ENCODE measurements at places on chromosomes 2 and 18.

DNA sequence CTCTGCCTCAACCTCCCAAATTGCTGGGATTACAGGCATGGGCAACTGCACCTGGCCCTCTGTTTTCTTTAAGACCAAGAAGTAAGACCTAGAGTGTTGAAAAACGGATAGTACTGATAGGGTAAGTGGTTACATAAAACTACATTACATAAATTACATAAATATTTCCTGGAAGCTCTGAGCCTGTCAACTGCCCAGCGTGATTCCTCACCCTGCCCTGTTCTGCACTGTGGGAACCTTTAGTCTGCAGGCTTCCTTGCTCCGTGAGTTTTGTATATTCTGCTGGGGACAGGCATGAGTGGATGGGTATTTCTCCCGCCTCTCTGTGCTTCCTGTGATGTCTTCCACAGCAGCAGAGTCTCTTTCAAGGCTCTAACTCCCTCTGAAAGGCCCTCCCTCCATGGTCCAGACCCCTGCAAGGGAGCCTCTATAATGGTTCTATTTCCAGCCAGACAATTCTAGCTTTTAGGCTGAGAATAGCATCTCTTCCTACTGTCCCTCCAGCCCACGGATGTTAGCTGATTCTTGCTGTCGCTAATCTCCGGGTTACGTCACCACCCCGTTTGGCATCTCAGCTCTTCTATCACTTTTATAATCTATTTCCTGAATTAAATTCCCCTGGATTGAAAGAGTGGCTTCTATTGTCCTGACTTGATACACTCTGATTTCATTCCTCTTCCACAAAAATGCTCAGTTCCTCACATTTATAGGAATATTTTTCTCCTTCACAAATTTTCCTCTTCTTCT lies 49.5 kb upstream of the PLEKHM3 start:
- no peak for DNase-seq

GRCh38 chr2:9002637-9003365 lies 683 bp downstream of the MBOAT2 start:
- peak; percentile 13 for DNase-seq

- DNase-seq, result no peak
These were observed 156.8 kb downstream of the PAX3 start for GRCh38 chr2:222142027-222142426.

DNA sequence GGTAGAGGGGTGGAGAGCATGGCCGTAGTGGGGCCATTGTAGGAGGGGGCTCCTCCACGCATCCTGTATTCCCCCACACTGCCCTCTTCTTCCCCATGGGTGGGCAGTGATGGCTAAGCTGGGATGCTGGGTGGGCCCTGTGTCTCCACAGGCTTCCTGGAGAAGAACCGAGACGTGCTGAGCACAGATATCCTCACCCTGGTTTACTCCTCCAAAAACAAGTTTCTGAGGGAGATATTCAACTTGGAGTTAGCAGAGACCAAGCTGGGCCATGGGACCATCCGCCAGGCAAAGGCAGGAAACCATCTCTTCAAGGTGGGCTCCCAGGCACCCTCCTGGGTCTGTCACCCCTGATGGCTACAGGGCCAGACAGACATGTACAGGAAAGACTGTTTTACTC lies 52.8 kb downstream of the MYO7B start:
- DNase-seq, result no peak

DNA sequence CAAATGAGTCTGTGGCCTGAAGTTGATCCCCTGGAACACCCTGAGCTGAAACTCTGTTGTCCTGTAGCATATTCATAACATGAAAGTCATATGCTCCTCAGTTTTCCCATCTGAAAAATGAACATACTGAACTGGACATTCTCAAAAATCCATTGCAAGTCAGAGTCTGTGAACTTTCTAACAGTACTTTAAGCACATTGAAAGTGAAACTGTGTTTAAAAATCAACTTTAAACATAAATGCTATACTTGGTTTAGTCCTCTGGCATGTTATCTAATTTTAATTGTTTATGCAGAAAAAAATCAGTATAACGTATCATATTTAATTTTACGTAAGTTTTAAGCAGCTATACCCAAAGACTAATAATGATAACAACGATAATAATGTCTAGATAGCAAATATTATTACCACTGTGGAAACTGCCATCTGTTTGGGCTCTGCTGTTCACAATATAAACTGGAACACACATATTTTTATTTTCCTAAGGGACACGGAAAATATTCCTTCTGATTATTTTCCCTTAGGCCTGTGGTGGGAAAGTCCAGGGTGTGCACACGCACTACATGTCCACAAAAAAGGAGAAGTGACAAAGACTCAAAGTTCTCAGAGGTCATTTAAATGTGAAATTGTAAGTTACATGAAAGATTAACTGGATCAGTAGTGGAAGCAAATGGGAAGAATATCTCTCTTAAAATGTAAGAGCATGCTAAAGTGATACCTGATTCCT lies 56.1 kb upstream of the TTN start:
- no peak for DNase-seq

- no peak for DNase-seq
These were observed 24.8 kb downstream of the GALM start for GRCh38 chr2:38690499-38691420.

GRCh38 chr2:2102866-2103653 lies 228.0 kb downstream of the MYT1L start:
- DNase-seq, result no peak

DNA sequence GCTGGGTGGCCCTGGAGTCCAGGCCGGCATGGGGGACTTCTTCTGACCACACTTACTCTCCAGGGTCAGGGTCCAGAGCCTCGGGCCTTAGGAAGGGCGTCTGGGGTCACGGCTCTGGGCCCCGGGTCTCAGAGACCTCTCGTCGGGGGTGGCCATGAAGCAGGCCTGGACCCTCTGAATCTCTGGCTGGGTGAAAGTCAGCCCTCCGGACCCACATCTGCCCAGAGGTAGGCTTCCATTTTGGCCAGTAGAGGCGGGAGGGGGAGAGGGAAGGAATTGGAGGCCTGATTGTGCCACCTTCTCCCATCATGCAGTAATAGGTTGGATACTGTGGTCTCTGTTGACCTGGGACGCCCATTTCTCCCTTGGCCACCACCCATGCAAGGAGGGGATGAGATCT lies 125.3 kb upstream of the GPC1 start:
- DNase-seq, result no peak

- DNase-seq, result no peak
These were observed 214.4 kb upstream of the DSEL start for GRCh38 chr18:67730886-67731285.

Measured in activated CD8-positive, alpha-beta T cell treated with anti-CD3 and anti-CD28 coated beads for 36 hours (primary cell).